NCI-H1930 (cell line): ENCODE measurements at places on chromosomes 1 and 21.

- no peak for DNase-seq
These were observed 476.3 kb upstream of the RUNX1 start for GRCh38 chr21:35525443-35525842.

GRCh38 chr21:42174173-42174572, 44.8 kb upstream of the ABCG1 start:
- no peak for DNase-seq

DNA sequence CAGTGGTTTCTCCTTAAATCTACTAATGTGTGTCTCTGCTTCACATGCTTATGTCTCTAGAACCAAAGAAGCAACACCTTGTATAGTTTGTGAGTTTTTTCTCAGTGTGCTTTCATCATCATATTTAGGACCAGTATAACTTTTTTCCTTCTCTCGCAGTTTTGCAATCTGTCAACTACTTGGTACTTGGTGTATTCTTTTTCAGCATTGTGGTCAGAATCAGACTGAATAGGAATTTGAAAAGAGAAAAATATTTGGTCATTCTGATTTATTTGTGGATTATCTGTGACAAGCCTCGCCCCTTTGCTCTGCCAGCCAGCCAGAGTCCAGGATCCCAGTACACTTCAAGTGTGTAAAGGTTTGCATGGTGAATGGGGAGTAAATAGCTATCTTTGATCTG, 122.3 kb downstream of the C1orf21 start:
- no peak for DNase-seq

DNA sequence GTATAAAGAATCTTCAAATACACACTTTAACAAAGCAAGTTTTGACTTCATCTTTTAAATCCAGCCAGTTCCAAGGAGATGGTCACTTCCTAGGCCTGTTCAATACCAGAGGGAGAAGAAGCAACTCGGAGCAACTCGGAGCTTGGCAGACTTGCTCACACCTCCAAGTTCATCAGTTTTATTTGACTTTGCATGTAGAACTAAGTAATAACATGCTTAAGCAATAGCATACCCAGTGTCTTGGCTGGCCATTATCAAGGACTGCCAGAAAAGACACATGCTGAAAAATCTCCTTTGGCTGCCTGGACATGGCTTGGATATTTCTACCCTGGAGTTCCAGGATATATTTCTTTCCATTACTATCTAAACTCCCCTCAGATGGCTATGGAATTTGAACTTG, 52.6 kb downstream of the GNG12 start:
- no peak for DNase-seq

DNA sequence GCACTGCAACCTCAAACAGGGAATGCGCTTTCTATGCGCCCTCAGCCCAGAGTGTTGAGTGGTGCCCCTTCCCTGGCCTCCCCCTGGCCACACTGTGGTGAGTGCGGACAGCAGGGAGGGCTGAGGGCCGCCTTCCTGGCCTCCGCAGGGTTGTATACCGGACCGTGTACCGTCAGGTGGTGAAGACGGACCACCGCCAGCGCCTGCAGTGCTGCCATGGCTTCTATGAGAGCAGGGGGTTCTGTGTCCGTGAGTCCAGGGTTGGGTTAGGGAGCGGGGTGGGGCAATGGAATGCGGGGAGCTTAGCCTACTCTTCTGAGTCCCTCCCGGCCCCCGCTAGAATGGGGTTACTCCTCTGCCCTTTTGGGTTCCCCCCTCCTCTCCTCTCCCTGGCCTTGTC, 11.7 kb downstream of the PEAR1 start:
- no peak for DNase-seq

- no peak for DNase-seq
These were observed 4.3 kb downstream of the PRMT2 start for GRCh38 chr21:46639489-46640386.

DNA sequence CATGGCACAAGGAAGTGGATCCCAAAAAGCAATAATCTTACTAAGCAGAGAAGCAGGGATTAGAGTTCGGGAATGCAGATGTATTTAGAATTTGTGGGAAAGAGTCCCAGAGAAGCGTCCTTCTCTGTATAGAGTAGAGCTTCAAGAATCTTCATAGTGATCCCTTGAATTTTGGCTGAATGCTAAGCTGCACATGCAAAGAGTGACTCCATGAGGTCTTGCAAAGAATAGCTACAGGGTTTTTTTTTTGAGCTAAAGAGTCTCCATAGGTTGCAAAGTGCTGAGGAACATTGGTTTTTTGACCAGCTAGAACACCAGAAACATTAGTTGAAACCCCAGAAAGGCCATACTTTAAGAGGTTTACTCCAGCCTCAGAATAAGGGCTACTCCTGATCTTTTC, 206.7 kb downstream of the CTH start:
- DNase-seq = no peak

- no peak for DNase-seq
These were observed 93.9 kb upstream of the DAB1 start for GRCh38 chr1:57517587-57518374.

- peak; percentile 11 for DNase-seq
These were observed at the start of gene STUM for GRCh38 chr1:226548256-226549093. STUM (plus strand) TSS chr1:226548764; CDS start chr1:226548905, 141 bp downstream.

DNA sequence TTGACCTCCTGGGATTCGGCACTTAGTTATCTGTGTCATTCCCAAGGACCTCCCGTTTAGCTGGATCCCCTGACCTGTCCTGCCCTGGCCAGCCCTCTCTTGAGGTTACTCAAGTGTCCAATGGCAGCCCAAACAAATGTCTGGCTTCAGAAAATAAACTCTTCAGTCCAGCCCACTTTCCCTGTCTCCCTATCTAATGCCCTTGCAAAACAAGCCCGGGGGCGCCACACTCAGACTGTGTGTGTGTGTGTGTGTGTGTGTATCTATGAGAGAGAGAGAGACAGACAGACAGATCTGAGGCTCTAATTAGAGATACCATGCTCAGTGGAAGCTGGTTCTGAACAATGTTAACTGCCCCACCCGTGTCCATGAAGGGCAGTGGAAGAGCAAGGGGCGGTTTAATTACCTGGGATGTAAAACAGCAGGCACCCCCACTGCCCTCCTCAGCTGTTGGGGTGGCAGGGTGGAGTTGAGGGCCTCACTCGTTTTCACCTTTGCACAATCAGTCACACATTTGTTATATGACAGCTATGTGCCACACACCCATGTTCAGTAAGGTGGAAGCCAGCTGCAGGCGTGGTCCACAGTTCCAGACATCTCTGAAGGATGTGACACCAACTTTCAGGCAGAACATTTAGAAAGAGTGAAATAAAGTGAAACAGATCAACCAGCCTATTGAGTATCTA, 57.4 kb downstream of the B3GALT5 start:
- DNase-seq = no peak

GRCh38 chr1:69567652-69568420, at the start of gene LRRC7:
LRRC7 (plus strand) TSS chr1:69567922; CDS start chr1:69568640, 718 bp downstream.
- DNase-seq = peak; percentile 50

DNA sequence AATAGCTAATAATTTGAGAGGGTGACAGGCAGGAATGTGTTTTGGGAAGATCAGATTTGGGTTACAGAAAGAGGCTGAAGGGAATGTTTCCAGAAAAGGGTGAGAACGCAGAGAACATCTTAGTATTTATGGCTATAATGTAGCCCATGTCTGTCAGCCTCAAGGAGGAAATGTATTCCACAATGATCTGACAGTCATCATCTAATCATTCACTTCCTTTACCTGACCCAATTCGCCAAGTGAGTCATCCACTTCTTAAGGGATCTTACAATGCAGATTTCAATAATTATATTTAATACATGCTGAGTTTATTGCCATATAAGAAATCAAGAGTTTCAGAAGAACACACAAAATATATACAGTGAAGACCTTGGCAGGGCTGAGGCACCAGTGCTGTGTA, 10.8 kb downstream of the TRIM45 start:
- no peak for DNase-seq

- DNase-seq = no peak
These were observed 32.6 kb downstream of the RNF11 start for GRCh38 chr1:51268634-51269033.

- DNase-seq = no peak
These were observed 87.9 kb downstream of the PLPP3 start for GRCh38 chr1:56491441-56491840.

DNA sequence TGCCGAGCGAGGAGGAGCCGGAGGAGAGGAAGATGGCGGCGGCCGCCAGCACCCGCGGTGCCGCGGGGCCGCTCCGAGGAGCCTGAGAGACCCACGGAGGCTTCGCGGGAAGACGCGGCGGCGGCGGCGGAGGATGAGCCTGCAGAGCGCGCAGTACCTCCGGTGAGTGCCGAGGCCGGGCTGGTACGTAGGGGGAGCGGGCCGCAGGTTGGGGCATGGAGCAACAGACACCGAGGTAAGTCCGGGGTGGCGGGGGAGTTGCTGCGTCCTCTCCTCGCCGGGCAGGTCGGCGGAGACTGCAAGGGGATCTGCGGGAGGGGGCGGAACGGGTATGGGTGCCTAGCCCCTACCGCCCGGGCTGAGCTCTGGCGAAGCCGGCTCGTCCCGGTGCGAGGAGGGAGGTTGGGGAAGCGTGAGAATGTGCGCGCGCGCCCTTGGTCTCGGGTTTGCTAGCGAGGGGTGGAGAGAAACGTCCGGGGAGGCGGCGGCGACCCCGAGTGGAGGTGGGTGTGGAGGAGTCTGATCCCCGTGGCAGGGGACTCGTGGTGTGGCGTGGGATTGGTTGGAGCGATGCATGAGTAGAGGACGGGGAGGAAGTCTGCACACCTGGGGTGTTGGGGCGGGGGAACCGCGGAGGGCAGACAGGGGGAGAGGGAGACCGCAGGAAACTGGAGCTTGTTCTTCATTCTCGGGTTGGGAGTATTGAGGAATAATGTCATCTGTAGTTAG, at the start of gene SMG7:
Gene SMG7 (plus strand): TSS at position 12 of the 729 bp plus-strand sequence. CDS start 122 bp downstream, at position 134.
- DNase-seq = no peak
